ENCODE measurements at places on chromosomes 1 and 21.

- no peak for DNase-seq
These were observed 9.8 kb downstream of the KIF1B start for GRCh38 chr1:10220200-10220599.

GRCh38 chr1:214303141-214303930 lies 22.4 kb downstream of the SMYD2 start:
- DNase-seq = no peak

DNA sequence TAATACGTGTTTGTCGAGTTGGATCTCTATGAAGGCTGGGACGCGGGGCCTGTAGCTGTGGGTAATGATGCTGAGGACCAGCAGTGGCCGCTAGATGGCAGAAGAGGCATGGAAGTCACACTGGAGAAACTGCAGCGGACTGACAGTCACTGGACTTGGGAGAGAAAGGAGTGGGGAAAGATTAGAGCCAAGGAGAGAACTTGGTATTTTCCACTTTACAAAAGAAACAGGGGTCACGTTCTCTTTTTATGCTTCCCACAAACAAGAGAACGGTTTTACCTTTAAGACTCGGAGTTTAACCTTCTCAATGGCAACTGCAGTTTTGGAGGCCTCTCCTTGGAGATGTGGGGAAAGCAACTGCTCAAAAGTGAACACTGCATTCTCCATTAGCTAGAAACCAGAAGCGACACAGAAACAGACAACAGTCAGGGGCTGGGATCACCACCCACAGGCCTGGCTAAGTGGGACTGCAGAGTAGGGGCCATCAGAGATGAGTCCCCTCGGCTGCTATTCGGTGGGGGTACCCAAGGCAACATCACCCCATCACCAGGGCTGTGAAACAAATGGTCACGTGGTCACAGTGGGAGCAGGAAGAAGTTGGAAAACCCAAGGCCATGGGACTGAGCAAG lies 51.1 kb upstream of the EDEM3 start:
- peak; percentile 68 for DNase-seq

GRCh38 chr1:46798810-46799209 lies at the start of gene CYP4B1:
Gene CYP4B1, plus strand, starts transcription at chr1:46799046. Its CDS starts 36 bp downstream, at chr1:46799082.
- no peak for DNase-seq

- no peak for DNase-seq
These were observed 39.6 kb upstream of the KANK4 start for GRCh38 chr1:62358665-62359373.

GRCh38 chr1:21118167-21118566 lies 58.5 kb downstream of the EIF4G3 start:
- no peak for DNase-seq

DNA sequence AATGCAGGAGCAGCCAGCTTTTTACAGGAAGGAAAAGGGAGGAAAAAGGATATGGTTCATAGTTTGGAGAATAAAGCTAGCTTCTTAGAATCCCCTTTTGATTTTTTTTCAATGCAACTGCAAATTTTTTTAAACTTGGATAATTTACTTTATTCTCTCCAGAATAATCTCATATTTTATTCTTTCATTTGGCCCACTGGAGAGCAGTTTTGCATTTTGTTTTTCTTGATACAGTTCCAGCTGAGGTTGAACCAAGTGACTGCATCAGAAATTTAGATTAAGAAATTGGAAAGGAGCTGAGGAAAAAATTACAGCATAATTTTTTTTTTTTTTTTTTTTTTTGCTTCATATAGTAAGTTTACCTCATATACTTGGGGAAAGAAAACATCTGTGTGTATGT lies 22.8 kb downstream of the GABPA start:
- no peak for DNase-seq

DNA sequence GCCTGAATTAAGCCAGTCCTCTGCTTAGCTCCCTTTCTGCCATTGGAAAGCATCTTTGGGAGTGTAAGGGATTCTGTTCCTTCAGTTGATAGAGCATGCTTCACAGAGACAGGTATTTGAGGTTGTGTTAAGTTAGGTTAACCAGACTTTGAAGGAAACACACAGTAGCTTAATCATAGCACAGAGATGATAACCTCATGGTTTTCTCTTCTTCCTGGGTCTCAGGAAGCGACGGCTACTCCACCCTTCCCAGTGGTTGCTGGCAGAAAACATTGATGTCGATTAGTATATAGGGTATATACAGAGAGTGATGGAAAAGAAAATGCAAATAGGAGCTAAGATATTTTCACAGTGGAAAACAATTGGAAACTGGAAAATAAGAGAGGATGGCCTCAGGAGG lies 42.0 kb downstream of the S1PR1 start:
- DNase-seq = no peak

GRCh38 chr1:227242811-227243682 lies 75.2 kb downstream of the CDC42BPA start:
- no peak for DNase-seq

- no peak for DNase-seq
These were observed 159.4 kb downstream of the BARHL2 start for GRCh38 chr1:90557706-90558105.

GRCh38 chr1:189216886-189217285 lies 1260.8 kb downstream of the BRINP3 start:
- no peak for DNase-seq

- no peak for DNase-seq
These were observed 56.7 kb downstream of the SLC37A1 start for GRCh38 chr21:42570362-42570761.

- DNase-seq = no peak
These were observed 32.5 kb downstream of the RGS21 start for GRCh38 chr1:192349314-192349713.

- DNase-seq = no peak
These were observed 433 bp downstream of the TMEM200B start for GRCh38 chr1:29123053-29123886.

DNA sequence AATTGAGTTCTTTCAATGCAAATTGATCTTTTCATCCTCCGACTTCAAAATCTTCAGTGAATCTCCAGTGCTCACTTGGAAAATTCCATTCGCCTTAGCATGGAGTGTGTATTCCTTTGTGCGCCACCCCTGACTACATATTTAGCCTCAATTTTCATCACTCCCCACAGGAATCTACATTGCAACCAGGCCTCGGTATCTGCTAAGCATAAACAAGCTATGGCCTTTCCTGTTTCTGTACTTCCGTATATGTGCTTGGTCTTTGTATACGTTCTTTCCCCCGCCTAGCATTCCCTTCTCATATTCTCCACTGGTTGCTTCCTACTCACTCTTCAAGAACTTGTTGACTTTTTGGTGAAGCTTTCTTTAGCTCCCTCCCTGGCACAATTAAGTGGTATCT lies 470.8 kb downstream of the LMO4 start:
- DNase-seq = no peak

DNA sequence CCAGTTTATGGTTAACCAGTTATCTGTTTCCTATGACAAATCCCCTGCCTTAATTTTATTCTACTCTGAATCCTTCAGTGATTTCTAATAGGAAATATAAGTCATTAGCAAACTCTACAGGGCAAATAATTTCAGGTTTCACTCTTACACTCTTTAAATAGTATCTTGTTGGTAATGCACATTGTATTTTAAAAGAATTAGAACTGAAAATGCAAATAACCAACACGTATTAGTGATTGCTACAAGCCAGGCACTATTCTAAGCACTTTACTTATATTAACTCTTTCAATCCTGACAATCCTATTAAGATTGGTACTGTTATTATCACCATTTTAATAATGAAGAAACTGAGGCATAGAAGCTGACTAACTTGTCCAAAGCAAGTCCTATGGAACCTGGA lies 48.3 kb upstream of the LHX8 start:
- no peak for DNase-seq

DNA sequence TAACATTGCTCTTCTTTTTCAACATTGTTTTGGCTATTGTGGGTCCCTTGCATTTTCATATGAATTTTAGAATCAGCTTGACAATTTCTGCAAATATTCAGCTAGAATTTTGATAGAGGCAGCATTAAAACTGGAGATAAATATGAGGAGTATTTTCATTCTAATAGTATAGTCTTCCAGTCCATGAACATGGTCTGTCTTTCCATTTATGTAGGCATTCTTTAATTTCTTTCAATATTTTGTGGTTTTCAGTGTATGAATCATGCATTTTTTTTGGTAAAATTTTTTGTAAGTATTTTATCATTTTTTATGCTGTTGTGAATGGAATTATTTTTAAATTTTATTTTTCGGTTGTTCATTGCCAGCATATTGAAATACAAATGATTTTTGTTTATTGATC lies 97.2 kb downstream of the DNAH14 start:
- DNase-seq = no peak

DNA sequence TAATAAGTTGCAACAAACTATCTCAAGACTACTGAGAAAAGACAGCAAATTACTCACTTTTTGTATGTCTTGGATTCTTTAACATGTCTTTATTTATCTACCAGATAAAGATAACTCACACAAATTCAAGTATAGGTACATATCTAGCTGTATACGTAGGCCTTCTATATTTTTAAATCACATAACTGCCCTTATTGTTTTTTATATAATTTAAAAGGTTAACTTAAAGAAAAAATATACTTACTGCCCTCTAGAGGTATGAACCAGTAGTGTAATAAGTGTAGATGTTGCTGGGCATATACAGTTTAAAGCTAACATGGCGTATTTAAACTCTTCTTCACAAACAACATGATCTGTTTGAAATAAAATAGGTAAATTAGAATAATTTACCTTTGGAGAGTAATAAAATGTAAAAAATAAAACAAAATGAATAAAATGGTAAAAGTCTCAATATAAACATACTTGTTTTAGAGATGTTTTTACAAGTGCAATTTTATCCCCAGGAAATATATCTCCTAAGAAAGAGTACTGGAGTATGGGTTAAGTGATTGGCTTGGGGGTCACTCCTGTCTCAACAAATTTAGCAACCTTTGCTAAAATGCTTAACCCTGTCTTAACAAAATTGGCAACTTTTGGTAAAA lies 235.2 kb downstream of the KCNT2 start:
- DNase-seq = no peak

DNA sequence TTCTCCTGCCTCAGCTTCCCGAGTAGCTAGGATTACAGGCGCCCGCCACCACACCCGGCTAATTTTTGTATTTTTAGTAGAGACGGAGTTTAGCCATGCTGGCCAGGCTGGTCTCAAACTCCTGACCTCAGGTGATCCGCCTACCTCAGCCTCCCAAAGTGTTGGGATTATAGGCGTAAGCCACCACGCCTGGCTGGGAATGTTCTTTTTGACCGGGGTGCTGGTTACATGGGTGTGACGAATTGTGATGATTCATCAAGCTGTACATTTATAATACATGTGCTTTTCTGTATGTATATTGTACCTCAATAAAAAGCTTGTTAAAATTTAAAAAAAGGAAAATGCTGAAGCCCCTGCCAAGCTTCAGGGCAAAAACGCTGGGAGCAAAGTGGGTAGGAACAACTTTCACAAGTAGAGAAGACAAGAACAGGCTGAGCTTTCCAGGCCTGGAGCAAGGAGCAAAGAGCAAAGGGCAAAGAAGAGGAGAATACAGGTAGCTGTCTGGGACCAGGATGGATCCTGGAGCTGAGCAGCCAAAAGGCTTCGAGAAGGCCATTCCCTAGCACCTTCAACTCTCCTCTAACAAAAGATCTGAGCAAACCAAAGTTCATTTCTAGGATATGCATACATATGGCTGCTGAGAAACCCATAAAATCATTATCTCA lies 20.5 kb upstream of the YRDC start:
- no peak for DNase-seq

- no peak for DNase-seq
These were observed 452.2 kb downstream of the LTN1 start for GRCh38 chr21:28540514-28540913.

DNA sequence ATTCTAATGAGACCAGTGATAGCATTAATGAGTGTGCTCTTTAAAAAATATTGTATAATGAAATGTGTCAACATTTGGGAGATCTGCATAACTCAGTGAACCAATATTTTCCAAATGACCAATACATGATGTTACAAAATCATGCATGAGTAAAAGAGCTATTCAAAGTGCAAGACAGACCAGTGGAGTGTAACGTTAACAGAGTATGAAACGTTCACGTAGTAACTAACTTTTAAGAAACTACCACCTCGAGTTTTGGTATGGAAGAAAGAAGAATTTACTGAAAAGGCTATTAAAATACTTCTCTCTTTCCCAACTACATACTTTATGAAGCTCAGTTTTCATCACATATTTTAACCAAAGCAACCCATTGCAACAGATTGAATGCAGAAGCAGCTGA lies 9.6 kb upstream of the SLC6A9 start:
- DNase-seq = no peak

GRCh38 chr1:91022518-91022929 lies 689 bp upstream of the ZNF644 start:
- no peak for DNase-seq

- no peak for DNase-seq
These were observed 54.3 kb upstream of the RAB3GAP2 start for GRCh38 chr1:220326578-220326977.

DNA sequence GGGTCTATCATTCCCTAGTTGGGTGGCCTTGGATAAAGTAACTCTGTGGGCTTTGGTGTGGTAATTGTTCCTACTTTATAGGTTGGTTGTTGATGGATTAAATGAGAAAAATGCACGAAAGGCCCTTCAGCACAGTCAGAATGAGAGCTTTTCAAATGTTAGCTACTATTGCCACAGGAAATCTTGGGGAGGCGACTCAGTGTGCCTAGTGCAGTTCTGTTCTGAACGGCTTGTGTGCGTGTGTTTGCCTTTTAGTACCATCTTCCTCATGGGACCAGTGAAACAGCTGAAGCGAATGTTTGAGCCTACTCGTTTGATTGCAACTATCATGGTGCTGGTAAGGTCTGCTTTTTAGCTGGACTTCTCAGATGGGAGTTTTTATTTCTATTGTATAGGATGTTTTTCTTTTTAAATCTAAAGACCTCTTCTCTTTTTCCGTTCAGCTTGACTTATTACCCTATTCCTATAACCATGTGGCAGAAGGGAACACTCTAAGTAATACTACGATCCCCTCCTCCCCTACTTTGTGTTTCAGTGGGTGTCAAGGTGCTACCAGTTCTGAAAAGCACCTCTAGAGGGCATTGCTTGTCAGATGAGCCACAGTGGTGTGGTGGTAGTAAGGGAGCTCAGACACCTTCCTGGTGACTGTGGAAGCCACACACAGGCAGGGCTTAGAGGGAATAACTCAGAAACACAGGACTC lies 9.2 kb downstream of the SFT2D2 start:
- peak; percentile 39 for DNase-seq
